Astrocyte (in vitro differentiated cells and primary cell): ENCODE measurements at places on chromosomes 2 and 18. TPM values are rescaled to one million over a fixed set of nuclear protein-coding genes. Genes with fewer than 3 reads are reported as not detected.

The MROH2A gene
- not detected in 2 replicates for total RNA-seq

The CHRND gene
- total RNA-seq = not detected in 2 replicates

The NAT8 gene
- not detected in 2 replicates for total RNA-seq

The AGXT gene
- total RNA-seq = not detected in 2 replicates

The IRS1 gene
- total RNA-seq = 34.2 and 45.0 TPM in 2 replicates

The KATNAL2 gene
- 3.0 and 3.8 TPM in 2 replicates for total RNA-seq

GRCh38 chr2:54194761-54195750, 61.0 kb downstream of the TSPYL6 start:
- no peak overlapping the region for H3K27ac ChIP-seq
- no peak overlapping the region for H3K4me3 ChIP-seq
- H3K4me1 ChIP-seq = no peaks in the 10 kb centered on the region
- no peak for DNase-seq
- H3K27me3 ChIP-seq = no peaks in the 10 kb centered on the region
- no peaks in the 10 kb centered on the region for H3K36me3 ChIP-seq

GRCh38 chr2:121866789-121867188, 111.3 kb downstream of the TSN start:
- DNase-seq = no peak
- H3K36me3 ChIP-seq = no peaks in the 10 kb centered on the region
- H3K27me3 ChIP-seq = peaks cover 8% of the 10 kb centered on the region
- no peak overlapping the region for H3K4me3 ChIP-seq
- H3K27ac ChIP-seq = no peak overlapping the region

- no peak overlapping the region for H3K27ac ChIP-seq
- peaks cover 28% of the 10 kb centered on the region for H3K36me3 ChIP-seq
- H3K4me3 ChIP-seq = no peak overlapping the region
- DNase-seq = no peak
- no peaks in the 10 kb centered on the region for H3K27me3 ChIP-seq
These were observed 280.1 kb downstream of the NEDD4L start for GRCh38 chr18:58323866-58324762.

GRCh38 chr2:166440313-166440712, 53.7 kb downstream of the SCN7A start:
- H3K27ac ChIP-seq = no peak overlapping the region
- H3K4me3 ChIP-seq = no peak overlapping the region
- no peaks in the 10 kb centered on the region for H3K36me3 ChIP-seq
- DNase-seq = no peak
- no peaks in the 10 kb centered on the region for H3K4me1 ChIP-seq
- no peaks in the 10 kb centered on the region for H3K27me3 ChIP-seq

DNA sequence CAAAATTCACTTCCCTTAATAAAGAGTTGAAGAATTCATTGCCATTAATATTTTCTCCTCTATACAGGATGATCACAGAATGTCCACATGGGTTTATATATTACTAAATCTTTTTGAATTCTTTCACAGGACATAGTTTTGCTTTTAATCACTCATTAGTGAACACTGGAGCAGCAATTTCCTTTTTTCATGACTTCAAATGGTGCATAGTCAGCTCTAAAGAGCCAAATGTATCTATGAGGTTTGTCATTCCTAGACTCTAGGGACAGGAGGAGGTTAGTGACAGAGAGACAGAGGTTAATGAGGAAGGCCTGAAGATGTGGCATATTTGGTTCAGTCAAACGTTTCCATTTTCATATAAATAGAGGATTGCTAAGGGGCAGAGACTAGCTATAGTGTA, 111.8 kb downstream of the FSHR start:
- DNase-seq = no peak
- no peaks in the 10 kb centered on the region for H3K27me3 ChIP-seq
- H3K4me1 ChIP-seq = no peaks in the 10 kb centered on the region
- H3K36me3 ChIP-seq = no peaks in the 10 kb centered on the region
- no peak overlapping the region for H3K27ac ChIP-seq
- H3K4me3 ChIP-seq = no peak overlapping the region

DNA sequence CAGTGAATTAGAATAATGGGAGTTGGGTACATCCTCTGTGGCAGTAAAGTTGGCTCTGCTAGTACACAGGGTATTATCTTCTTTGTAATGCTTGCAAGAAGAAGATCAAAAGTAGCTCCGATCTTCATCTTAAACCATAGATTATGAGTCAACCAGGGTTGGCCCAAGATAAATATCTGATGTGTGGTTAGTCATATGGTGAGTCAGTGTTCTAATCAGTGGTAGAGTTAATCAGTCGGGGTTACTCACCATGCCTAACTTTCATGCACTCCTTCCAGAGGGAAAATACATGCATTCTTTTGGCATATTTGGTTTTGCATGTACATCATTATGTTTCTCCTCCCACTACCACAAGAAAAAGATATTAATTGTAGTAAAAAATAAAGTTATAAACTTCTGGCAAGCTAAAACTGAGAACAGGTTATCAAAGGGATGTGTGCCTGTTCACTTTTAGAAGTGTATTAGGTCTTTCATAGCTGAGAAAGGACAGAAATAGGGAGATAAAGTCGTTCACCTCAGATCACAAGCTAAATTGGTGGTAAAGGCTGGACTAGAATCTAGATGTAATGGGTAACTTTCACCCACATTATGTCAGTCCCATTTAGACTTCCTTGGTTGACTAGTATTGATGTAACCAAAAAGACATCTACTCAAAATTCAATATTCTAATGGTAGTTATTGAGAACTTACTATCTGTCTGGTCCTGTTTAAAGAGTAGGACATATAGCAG, 684.4 kb downstream of the IRS1 start:
- DNase-seq = peak; percentile 99
- no peak overlapping the region for H3K4me3 ChIP-seq
- peak overlapping the region; percentile 98 for H3K27ac ChIP-seq
- H3K4me1 ChIP-seq = peaks cover 40% of the 10 kb centered on the region
- no peaks in the 10 kb centered on the region for H3K27me3 ChIP-seq

- H3K27ac ChIP-seq = no peak overlapping the region
- peaks cover 6% of the 10 kb centered on the region for H3K4me1 ChIP-seq
- H3K27me3 ChIP-seq = peaks cover 3% of the 10 kb centered on the region
- no peak for DNase-seq
- no peaks in the 10 kb centered on the region for H3K36me3 ChIP-seq
- H3K4me3 ChIP-seq = no peak overlapping the region
These were observed 99.4 kb downstream of the TMEM17 start for GRCh38 chr2:62406573-62407043.

DNA sequence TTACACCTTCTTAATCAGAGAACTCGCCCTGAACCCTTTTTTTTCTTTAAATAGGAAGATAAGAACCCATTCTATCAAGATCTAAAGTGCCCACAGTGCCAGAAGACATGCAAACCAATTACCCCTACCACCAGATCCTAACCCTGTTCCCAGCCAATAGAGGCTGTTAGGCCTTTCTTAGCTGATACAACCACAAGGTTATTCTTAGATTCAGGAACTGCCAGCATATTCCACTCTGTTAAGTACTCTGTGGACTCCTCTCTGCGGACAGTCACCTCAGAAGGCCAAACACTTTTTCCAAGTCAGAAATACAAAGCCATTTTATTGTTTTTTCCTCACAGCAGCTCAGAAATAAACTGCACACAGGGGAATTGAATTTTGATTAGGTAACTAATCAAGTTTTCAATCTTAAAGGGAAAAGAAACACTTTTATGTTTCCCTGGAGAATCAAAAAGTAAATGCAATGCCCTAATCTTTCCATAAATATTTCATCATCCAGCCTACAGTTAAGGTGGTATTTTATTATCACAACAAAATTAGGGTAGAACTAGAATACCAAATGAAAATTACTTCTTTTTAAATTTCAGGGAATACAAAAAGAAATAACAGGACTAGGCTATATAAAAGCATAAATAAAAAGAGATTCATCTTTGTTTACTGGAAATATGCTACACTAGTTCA, 111.4 kb downstream of the NBAS start:
- H3K4me3 ChIP-seq = no peak overlapping the region
- peaks cover 4% of the 10 kb centered on the region for H3K36me3 ChIP-seq
- no peaks in the 10 kb centered on the region for H3K27me3 ChIP-seq
- no peak overlapping the region for H3K27ac ChIP-seq
- no peaks in the 10 kb centered on the region for H3K4me1 ChIP-seq

DNA sequence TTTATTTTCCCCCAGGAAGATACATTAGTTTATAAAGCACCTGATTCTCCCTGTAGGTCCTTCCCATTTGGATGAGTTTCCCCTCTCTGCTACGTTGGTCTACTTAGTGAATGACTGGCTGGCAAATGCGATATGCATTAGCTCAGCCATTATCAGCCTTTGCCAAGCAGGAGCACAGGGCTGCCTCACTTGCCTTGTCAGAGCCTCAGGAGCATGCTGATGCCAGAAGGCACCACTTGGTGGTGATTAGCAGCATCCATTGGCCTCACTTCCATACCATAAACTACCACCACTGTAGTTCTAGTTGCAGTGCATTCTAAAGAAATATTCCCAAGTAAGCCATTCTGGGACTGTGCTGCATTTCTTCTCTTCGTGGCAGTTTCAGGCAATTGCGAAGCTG, 442.8 kb upstream of the CHST9 start:
- no peak overlapping the region for H3K27ac ChIP-seq
- H3K4me1 ChIP-seq = no peaks in the 10 kb centered on the region
- no peak overlapping the region for H3K4me3 ChIP-seq
- no peak for DNase-seq
- no peaks in the 10 kb centered on the region for H3K27me3 ChIP-seq

DNA sequence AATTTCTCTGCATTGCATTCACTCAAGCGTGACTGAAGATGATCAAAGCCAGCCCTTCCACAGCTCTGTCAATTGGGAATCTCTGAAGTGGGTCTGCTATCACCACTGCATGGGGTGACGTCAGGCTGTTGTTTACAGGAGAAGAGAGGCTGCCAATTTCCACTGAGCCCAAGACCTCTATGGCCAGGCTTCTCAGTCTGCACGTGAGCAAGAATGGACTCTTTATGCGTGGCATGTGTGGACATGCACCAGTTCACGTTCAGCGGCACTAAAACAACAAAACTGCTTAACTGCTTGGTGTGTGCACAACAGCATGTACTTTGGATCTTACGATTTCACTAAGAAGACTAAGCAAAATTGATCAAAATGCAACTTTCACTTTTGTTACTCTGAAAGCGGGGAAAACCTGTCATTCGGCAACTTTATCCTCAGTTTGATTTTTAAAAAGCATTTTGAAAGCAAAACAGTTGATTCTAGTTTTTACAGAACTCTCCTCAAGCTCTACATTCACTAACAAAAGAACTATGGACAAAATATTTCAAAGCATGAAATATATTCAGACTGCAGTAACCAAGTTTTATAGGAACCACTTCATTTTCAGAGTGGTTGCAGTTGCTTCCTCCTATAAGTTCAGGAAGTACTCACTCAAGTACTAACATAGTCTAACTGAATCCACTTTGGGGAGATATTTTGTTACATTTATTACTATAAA, 77.0 kb upstream of the SERTAD2 start:
- peak overlapping the region; percentile 43 for H3K27ac ChIP-seq
- DNase-seq = peak; percentile 85
- H3K4me3 ChIP-seq = peak overlapping the region; percentile 57
- no peaks in the 10 kb centered on the region for H3K36me3 ChIP-seq
- peaks cover 9% of the 10 kb centered on the region for H3K4me1 ChIP-seq

DNA sequence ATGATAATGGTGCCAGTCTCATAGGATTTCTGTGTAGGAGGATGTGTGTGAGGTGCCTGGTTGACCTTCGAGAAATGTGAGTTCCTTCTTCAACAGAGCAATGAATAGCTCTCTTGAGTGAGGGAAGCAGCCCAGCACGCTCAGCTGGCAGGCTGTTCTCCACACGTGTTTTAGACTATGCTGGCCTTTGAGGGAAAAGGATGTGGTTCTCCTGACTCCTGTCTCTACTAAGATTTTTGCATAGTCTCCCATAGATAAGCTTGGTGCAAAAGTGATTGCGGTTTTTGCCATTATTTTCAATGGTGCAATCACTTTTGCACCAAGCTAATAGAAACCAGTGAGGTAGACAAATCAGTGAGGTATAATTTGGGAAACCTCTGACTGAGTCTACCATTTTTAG, 284.1 kb downstream of the SLC4A3 start:
- H3K27ac ChIP-seq = no peak overlapping the region
- H3K36me3 ChIP-seq = no peaks in the 10 kb centered on the region
- H3K4me1 ChIP-seq = no peaks in the 10 kb centered on the region
- peak; percentile 25 for DNase-seq
- H3K4me3 ChIP-seq = no peak overlapping the region

DNA sequence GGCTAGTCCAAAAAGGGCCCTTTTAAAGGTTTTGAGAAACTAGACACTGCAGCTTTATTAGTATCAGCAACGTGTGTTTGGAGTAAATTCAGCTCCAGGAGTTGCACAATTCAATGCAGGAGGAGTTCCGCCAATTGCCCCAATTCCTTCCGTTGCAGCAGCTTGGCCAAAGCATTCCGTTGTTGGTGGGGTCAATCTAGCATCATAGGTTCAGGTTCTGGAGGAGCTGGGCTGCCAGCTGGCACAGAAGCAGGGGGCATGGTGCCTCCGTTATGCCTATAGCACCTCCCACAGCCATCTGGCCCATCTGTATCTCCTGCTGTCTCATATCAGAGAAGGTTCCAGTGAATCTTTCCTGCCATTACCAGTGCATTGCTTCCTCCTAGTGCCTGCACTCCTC, 55.4 kb downstream of the REL start:
- H3K27ac ChIP-seq = no peak overlapping the region
- DNase-seq = no peak
- H3K36me3 ChIP-seq = no peaks in the 10 kb centered on the region
- H3K4me1 ChIP-seq = no peaks in the 10 kb centered on the region
- no peak overlapping the region for H3K4me3 ChIP-seq

DNA sequence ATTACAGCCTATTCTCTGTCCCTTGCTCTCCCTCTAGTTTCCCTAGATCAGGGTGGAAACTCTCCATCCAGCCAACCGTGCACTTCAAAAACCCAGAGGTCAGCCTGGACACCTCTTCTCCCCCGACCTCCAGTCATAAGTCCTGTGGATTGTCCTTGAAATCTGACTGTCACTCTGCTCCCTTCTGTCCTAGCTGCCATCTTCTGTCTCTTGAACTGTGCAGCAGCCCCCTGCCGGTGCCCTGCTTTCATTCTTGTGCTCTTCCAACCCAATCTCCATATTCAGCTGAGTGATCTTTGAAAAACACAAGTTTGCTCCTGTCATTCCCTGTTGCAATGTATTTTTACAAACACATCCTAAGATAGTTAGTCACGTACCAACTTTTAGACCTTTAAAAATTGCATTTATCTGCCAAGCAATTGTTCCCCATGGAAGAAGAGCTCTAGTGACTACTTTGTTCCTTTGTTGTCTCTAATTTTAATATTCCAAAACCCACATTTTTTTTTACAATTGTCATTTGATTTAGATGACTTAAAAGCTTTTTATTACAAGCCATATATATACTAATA, 254.3 kb downstream of the CAMKMT start:
- DNase-seq = no peak
- H3K27ac ChIP-seq = no peak overlapping the region
- H3K4me1 ChIP-seq = no peaks in the 10 kb centered on the region
- H3K4me3 ChIP-seq = no peak overlapping the region
- H3K27me3 ChIP-seq = no peaks in the 10 kb centered on the region
- H3K36me3 ChIP-seq = no peaks in the 10 kb centered on the region

DNA sequence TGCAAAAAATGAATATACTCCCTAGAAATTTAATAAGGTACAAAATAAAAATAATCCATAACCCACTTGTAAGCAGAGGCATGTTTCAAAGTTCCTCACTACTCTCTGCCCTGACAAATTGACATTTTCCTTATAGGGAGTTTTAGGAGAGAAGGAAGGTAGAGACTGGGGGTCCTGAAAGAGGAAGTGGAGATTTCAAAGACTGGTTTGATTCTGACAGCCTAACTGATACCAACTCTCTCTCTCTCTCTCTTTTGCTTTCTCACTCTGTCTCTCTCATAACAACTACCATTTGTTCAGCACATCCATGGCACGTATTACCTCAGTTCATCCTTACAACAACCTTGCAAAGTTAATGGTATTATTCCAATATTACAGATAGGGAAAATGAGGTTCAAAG, 18.6 kb downstream of the FZD7 start:
- H3K27ac ChIP-seq = no peak overlapping the region
- no peaks in the 10 kb centered on the region for H3K36me3 ChIP-seq
